ENCODE measurements at places on chromosomes 11 and 22. TPM values are rescaled to one million over a fixed set of nuclear protein-coding genes. Genes with fewer than 3 reads are reported as not detected.
A peak's percentile ranks its signal among the peaks of the same experiment; 100 is the strongest.

Gene OR56A4
- not detected for total RNA-seq

Gene RAB38
- not detected for total RNA-seq

Gene CSF2RB
- total RNA-seq: 0.12 TPM

- H3K4me1 ChIP-seq: no peaks in the 10 kb centered on the region
- H3K27ac ChIP-seq: no peak overlapping the region
- no peaks in the 10 kb centered on the region for H3K36me3 ChIP-seq
Measured at GRCh38 chr11:133525976-133526375, 6.3 kb downstream of the OPCML start.

DNA sequence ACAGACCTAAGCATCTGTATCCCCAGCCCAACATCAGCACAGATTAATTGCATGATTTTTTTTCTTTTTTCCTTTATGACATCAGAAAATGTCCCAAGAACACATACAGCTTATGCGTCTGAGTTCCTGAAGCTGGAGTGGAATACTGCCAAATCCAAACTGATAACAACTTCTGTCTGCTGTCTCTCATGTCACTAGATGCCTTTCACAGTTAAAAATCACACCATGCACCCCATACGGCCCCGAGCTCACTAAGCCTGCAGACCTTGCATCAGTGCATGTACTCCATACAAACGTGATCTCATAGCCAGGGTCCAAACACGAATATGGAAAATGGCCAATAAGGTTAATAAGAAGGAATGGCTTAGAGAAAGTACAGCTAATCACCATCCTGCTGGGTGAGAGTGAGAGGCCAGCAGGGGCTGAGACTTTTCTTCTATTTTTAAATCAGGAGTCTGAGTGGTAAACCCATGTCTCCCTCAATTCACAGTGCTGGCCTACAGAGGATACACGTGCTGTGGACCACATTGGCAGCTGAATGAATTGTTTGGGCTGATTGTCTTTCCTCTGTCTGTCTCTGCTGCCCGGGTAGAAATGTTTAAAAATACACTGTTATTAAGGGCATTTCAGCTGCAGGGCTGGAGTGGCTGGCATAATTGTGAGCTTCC lies 350.6 kb upstream of the RAG2 start:
- H3K4me3 ChIP-seq: no peak overlapping the region
- no peaks in the 10 kb centered on the region for H3K27me3 ChIP-seq
- no peaks in the 10 kb centered on the region for H3K36me3 ChIP-seq

DNA sequence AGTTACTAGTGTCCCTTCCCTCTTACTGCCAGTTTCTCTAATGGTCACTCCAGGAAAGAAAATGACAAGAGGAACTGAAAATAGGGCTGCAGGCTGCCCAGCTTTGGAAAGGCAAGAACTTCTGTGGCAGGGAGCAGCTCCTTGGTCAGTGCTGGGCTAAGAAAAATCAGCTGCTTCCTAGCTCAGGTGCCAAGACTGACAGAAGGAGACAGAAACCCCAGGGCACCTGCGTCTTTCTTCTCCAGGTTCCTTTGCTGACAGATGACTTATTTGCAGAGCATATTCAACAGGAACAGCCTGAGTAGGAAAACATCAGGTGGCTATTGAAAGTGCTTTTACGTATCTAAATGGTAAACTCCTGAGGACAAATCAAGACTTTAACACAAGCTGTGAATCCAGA lies 25.4 kb downstream of the MAML2 start:
- H3K36me3 ChIP-seq: no peaks in the 10 kb centered on the region
- H3K4me1 ChIP-seq: peaks cover 35% of the 10 kb centered on the region
- no peak for DNase-seq
- H3K27ac ChIP-seq: no peak overlapping the region
- no peak overlapping the region for H3K4me3 ChIP-seq
- no peaks in the 10 kb centered on the region for H3K27me3 ChIP-seq

DNA sequence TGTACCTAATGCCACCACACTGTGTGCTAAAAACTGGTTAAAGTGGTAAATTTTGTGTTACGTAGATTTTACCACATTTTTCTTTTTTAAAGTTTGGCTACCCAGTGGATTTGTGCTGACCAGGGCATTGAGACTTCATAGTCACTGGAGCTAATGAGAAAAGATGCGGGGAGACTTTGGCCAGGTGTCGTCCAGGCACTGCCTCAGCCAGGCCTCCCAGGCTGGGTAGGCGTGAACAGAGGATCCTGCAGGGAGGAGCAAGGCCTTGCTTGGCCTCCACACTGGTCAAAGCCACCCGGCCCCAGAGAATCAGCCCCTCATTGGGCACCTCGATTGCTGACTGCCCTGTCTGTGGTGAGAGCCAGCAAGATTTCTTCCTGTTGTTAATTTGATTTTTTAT lies 13.4 kb upstream of the MGAT3 start:
- H3K27ac ChIP-seq: no peak overlapping the region
- H3K4me1 ChIP-seq: peaks cover 11% of the 10 kb centered on the region
- H3K36me3 ChIP-seq: no peaks in the 10 kb centered on the region
- H3K4me3 ChIP-seq: no peak overlapping the region

- no peak for DNase-seq
- H3K4me3 ChIP-seq: no peak overlapping the region
- no peaks in the 10 kb centered on the region for H3K36me3 ChIP-seq
- peaks cover 7% of the 10 kb centered on the region for H3K4me1 ChIP-seq
- no peaks in the 10 kb centered on the region for H3K27me3 ChIP-seq
- no peak overlapping the region for H3K27ac ChIP-seq
Measured at GRCh38 chr22:44033694-44034093, 9.6 kb downstream of the PARVB start.

DNA sequence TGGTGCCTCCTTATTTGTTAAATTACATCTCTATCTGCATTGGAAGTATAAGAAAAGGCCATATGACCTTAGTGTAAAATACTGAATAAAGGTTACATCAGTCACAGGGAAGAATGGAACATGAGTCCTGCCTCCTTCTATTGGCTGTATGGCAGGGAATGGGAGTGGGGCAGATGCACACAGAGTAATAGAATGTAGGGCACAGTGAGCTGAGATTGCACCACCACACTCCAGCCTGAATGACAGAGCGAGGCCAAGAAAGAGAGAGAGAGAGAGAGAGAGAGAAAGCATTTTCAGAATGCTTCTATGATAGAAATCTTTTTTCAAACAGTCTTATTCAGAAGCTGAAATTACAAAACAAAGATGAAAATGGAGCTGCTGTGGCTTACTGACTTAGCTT lies 58.8 kb downstream of the SLN start:
- H3K36me3 ChIP-seq: no peaks in the 10 kb centered on the region
- H3K27ac ChIP-seq: no peak overlapping the region
- peaks cover 92% of the 10 kb centered on the region for H3K27me3 ChIP-seq
- no peak for DNase-seq
- no peak overlapping the region for H3K4me3 ChIP-seq
- H3K4me1 ChIP-seq: no peaks in the 10 kb centered on the region

GRCh38 chr11:41970681-41971080 lies 511.2 kb upstream of the LRRC4C start:
- no peak for DNase-seq
- H3K4me1 ChIP-seq: no peaks in the 10 kb centered on the region
- no peak overlapping the region for H3K27ac ChIP-seq
- no peaks in the 10 kb centered on the region for H3K36me3 ChIP-seq
- no peaks in the 10 kb centered on the region for H3K27me3 ChIP-seq

- peaks cover 48% of the 10 kb centered on the region for H3K4me1 ChIP-seq
- H3K27me3 ChIP-seq: no peaks in the 10 kb centered on the region
- H3K27ac ChIP-seq: peak overlapping the region; percentile 80
- H3K4me3 ChIP-seq: no peak overlapping the region
- peak; percentile 64 for DNase-seq
Measured at GRCh38 chr11:128707681-128708080, 13.8 kb downstream of the FLI1 start.

DNA sequence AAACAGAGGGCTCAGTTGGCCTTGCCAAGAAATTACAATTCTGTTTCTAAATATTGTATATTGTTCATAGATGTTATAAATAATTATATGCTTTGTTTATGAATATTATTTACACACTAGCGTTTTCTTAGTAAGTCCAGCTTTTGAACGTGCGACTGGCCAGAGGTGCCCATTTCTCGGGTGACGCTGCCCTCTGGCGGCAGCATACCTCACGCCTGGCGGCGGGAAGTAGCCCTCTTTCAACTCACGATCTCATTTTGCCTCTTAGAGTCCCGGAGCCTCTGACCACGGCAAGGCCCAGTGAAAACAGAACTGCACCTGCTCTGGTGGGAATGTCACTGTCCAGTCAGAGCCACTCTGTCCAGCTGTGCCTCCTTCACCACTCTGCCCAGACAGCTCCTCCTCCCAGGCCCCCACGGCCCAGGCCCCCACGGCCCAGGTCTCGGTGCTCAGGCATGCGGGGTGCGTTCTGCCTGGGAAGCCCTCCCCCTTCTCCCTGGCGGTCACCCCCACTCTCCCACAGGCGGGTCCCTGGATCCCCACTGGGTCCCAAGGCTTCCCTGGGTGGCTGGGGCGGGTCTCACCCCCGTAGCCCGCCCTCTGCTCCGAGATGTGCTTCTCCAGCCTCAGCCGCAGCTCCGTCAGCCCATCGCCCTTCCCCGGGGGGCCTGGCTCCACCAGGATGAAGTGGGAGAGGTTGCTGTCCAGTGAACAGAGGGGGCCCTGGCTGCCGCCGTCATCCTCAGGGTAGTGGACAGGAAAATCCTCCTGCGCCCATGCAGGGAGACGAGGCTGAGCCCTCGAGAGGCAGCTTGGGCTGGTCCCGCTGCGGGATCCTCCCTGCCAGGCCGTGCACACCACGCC lies 19.3 kb downstream of the TSSC4 start:
- peak overlapping the region; percentile 13 for H3K4me3 ChIP-seq
- 0 out of 2 replicates have a peak, but pooled peaks cover 3% of the 10 kb centered on the region for H3K4me1 ChIP-seq
- DNase-seq: peak; percentile 83
- H3K27ac ChIP-seq: no peak overlapping the region

Measured in PC-3 (cell line).